ENCODE measurements at places on chromosomes 1 and 21.
A peak's percentile ranks its signal among the peaks of the same experiment; 100 is the strongest.

DNA sequence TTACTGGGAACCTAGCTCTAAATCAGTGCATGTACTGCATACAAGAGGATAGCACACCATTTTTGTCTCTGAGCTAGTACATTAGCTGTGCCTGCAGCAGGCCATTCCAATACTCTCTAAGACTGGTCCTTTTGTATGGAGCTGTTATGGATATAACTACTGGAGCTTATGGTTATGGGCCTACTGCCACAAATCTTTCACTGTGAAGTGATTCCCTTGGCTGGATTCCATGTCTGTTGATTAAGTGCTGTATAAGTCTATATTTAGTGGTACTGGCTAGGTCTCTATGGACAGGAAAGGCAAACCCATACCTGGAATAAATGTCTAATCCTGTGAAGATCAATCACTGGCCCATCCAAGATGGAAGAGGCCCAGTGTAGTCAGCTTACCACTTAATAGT lies 12.0 kb downstream of the ZFYVE9 start:
- no peak for DNase-seq

DNA sequence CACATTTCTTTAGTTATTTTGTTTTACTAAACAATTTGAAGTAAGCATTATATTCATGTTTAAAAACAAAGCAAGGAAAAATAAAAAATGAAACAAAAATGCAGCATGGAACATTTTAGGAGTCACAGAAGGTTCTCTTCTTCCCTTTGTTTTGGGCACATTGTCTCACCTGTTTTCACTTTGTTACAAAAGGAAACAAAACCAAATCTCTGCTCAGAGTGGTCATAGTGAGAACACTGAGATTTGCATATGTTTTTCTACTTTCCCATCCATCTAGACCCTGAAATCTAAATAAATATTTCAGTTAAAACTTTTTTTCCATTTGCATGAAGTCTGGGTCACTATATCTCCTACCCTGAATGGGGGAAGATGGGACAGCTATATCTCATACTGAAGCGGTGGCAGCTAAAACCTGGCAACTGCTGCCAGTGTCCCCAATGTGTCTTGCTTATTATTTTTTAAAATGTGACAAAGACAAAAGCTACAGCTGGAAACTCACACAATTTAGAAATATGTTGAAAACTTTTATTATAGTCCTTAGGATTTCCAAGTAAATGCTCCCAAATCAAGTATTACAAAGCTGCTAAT lies 3.5 kb downstream of the EXOC8 start:
- no peak for DNase-seq

DNA sequence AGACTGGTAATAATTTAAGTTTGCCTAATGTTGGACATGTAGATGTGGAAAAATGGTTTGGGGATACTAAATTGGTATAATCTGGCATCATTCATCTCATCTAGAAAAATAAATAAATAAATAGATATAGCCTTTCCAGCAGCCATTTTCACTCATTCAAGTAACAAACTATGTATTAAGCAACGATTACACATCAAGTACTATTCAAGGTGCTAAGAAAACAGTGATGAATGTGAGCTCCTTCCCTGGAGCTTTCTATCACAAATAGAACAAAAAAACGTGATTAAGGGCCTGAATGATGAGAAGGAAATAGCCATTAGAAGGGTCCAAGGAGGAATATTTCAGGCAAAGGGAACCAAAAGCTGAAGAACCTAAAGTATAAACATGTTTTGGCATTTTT lies 37.1 kb downstream of the STIL start:
- DNase-seq: no peak

GRCh38 chr1:28437264-28437923 lies 67.9 kb downstream of the PHACTR4 start:
- no peak for DNase-seq

DNA sequence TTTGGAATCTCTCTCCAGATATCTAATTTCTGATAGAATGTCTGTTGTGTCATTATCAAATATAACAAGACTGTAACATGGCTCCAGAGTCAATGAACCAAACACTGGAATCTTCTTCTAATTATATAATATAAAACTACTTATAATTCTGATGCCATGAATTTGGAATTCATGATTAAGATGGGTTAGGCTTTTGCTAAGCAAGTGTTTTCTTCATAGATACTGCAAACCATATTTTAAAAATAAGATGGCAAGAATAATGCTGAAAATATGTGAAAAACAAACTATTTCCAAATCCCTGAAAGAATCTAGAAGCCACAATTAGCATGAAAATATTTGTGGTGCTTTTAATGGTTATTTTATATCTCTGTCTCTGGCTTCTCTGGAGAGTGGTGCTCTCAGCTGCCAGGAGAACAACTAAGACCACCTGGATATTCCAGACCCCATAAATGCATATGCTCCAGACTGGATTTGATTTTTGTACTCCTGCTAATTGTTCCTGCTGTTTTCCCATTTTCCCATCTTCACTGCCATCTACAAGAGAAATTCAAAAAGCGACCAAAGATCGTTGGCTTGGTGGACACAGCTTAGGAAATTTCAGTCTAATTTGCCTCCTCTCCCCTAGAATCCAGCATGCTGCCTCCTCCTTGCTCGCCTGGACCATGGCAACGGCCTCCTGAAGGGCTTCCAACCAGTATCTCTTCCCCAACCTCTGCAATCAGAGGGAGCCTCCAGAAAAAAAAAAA lies 418.9 kb downstream of the SETD4 start:
- DNase-seq: no peak

GRCh38 chr1:6483017-6483760 lies 8.3 kb downstream of the PLEKHG5 start:
- DNase-seq: no peak

GRCh38 chr21:41597811-41598231 lies 89.9 kb upstream of the TMPRSS2 start:
- no peak for DNase-seq

DNA sequence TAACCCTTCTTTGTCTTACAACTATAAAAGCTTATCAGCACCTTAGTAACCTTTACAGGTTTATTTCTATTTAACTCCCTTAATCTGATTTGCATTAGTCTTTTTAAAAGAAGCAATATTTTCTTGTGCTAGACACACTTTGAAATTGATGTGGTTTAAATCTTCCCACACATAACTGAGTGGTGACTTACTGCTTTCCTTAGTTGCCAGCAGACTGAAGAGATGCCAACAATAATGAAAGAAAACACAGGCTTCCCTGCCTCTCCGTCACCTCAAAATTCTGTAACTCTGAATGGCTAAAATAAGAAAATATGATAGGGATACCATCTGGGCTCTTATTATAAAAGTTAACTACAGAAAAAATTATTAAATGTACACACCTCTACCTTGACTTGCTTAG lies 196.8 kb downstream of the PTBP2 start:
- no peak for DNase-seq

GRCh38 chr1:90534663-90535295 lies 182.3 kb downstream of the BARHL2 start:
- no peak for DNase-seq

GRCh38 chr1:8525216-8525557 lies 207.3 kb downstream of the SLC45A1 start:
- DNase-seq: peak; percentile 40

GRCh38 chr1:31699341-31699891 lies 4.4 kb downstream of the COL16A1 start:
- peak; percentile 37 for DNase-seq

- DNase-seq: no peak
Observed at GRCh38 chr1:16409536-16410152, 27.6 kb downstream of the SPATA21 start.

DNA sequence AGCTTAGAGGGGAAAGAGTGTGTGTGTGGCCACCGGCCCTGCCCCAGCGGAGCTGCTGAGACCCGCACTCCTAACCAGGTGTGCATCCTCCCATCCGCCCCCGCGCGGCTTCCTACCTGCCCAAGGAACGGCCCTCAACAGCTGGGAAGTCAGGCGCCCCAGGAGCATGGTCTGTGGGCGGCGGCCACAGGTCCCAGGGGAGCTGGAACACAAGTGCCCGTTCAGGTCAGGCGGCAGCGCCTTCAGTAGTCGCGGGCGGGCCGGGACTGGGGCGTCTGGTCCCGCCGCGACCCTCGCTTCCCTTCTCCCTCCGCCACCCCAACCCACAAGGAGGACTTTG lies 448 bp downstream of the AURKAIP1 start:
- DNase-seq: no peak

- DNase-seq: no peak
Observed at GRCh38 chr1:205271277-205271676, 43.5 kb downstream of the TMCC2 start.

DNA sequence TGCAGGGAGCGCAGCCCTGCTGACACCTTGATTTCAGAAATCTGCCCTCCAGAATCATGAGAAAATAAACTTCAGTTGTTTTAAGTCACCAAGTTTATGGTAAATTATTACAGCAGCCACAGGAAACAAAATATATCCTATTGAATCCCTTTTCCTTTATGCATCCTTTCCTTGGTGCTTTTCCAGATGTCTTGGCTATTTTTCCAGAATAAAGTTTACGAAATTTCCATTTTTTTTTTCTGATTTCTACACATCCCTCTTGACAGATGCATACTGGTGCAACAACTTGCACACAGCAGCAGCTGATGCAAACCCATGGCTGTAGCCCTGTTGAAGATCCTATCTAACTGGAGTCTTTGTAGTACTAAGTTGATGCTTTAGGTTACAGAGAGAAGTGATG lies 111.1 kb upstream of the KCNE2 start:
- DNase-seq: no peak

- no peak for DNase-seq
Observed at GRCh38 chr1:172005856-172006255, 164.6 kb downstream of the DNM3 start.

DNA sequence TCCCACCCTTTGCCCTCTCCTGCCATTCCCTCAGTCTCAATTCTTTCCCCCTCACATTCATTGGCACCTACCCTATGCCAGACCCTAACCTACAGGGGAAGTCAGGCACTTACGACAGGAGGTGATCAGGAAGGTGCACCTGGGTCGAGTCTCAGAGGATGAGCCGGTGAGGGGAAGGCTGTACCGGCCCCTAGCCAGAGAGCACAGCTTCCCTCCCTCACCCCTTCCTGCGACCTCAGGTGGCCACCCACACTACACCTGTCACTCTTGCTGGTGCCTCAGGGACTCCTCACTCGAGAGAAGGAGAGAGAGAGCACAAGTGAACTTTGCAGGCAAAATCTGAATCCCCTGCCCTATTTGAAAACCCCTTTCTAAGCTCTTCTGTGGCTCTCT lies 1.7 kb upstream of the MYOM3 start:
- no peak for DNase-seq

- DNase-seq: peak; percentile 82
Observed at GRCh38 chr1:155241069-155241679, 14.1 kb downstream of the ENTREP3 start.

GRCh38 chr1:198893141-198893540 lies 254.3 kb downstream of the PTPRC start:
- no peak for DNase-seq

- DNase-seq: peak; percentile 71
Observed at GRCh38 chr1:84853741-84854721, 39.0 kb downstream of the LPAR3 start.

- DNase-seq: no peak
Observed at GRCh38 chr21:45091550-45092322, 17.4 kb downstream of the ADARB1 start.

DNA sequence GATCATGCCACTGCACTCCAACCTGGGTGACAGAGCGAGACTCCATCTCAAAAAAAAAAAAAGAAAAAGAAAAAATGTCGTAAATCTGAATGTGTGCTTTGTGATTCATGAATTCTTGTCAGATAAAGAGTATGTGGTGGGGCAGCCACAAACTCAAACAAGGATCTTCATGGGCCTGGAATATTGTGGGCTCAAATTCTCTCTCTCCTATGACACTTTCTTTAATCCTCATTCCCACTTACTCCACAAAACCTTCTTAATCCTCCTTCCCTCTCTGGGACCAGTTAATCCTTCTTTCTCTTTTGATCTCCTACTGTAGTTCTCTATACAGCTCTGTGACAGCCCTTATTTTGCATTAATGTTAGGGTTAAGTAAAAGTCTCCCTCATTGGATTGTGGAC lies 112.3 kb downstream of the AK5 start:
- DNase-seq: no peak

GRCh38 chr1:234611847-234612351 lies 1.9 kb upstream of the IRF2BP2 start:
- DNase-seq: no peak

DNA sequence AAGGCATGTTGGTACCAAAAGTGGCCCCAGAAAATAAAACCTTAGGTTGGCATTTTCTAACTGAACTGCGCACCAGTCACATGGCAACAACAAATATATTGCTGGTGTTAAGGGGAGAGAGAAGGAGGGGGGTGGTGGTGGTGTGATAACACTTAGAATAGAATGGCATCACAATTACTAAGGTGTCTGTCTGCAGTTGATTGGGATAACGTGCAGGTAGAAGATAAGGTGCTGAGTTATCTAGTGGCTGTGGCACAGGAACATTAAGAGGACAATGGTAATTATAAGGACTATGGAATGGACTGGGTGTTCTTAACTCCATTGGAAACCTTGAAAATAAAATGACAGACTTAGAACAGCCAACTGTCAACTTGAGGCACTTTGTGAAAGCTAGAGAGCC lies 1.4 kb upstream of the YIPF1 start:
- DNase-seq: no peak

- no peak for DNase-seq
Observed at GRCh38 chr1:228010921-228011320, 4.1 kb downstream of the WNT3A start.

DNA sequence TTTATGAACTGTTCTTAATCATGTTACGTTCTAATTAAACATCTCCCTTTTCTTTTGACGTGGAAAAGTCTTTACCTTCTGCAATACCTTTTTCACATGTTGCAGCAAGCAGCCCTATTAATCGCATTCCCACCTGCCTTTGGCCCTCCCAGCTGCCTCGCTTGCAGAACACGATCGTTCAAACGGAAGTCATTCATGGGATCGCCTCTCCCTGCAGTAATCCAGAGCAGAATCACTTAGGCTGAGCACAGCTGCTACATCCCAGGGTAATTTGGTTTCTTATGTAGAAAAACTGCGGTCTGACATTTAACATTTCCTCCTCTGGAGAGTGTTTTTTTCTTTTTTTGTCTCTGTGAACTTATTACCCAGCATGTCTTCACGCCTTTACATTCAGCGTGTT lies 206.3 kb downstream of the KIF26B start:
- no peak for DNase-seq

DNA sequence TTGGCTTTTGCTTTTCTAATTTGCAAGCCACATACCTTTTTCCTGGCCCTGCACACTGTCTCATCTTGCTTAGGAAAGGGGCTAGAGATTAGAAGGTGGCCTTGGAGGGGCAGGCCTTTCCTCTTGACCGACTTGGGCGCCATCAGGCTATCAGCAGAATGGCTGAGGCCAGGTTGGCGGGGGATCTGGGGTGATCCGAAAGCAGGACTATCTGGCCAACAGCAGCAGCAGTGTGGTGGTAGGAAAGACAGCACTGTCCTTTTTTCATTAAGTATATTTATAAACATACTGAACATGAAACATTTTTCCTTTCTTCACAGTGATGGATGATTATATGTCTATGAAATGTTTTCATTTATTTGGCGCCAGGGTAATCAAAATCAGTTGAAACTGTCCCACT lies 23.5 kb upstream of the RUNX1 start:
- DNase-seq: no peak

GRCh38 chr1:166490437-166490991 lies 323.7 kb upstream of the FAM78B start:
- DNase-seq: no peak

Measured in CD4-positive, alpha-beta T cell treated with Interleukin-12 subunit alpha and Interleukin-12 subunit beta, for 1 hour (primary cell).